ENCODE measurements at places on chromosomes 6 and 20.

DNA sequence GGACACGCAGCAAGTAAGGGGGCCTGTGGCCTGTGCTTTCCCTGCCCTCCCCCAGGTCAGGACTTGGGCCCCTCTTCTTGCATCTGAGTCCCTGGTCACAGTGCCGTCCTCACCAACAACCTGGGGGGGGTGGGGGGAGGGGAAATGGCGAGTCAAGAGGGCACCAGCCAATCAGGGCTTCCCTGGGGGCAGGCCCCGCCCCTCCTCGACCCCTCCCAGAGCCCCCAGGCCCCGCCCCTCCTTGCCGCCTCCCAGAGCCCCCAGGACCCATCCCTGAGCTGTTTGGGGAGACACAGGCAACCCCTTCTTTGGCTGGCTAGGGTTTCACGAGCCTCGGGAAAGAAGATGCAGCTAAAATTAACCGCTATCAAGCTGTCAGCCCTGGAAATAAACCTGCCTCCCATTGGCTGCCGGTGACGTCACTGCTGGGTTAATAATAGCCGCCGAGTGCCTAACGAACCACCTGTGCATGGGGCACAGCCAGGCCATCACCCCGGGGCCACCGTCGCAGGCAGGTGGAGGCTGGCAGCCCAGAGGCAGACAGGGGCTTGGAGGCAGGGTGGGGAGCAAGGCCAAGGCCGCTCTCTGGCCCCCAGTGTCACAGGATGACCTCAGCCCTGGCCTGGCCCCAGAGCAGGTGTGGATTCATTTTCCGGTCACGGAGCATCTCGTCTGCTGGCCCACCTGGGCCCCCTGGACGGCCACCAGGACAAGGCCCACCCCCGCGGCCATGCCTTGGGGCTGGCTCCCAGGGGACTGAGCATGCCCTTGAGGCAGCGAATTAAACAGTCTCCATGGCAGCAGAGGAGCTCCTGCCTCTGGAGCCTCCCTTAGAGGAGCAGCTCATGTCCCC, 3.2 kb upstream of the EEF1A2 start:
- DNase-seq: no peak

DNA sequence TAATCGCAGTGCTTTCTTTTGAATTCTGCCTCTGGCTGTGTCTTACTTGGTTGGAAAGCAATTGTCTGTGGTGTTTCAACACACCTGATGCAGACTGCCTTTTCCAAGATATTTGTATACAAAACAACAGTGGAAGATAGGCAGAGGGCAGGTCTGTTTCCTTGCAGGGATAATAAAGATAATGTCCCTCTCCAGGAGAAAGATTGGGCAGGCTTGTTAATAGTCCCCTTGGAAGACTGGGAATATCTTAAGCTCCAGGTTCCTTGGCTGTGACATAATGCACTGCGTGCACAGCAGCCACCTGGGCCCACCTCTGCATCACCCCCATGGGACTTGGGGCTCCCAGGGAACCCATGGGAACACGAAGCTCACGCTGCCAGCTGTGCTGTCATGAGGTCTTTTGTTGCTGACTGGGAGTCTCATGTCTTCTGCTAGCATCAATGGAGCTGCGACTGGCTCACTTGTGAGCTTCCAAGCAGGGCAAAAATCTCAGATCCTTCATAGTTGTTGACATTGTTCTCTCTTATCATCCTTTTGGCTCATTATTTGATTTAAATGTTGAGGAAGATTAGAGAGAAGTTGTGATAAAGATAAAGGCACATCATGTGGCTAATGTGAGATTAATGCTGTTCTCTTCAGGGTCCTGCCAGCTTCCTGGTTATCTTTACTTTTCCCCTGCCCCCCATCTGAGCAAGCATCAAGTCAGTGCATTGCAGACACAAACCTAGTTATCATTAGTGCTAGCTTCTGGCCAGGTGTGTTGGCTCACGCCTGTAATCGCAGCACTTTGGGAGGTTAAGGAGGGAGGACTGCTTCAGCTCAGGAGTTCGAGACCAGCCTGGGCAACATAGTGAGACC, 107.1 kb upstream of the ASF1A start:
- DNase-seq: no peak

DNA sequence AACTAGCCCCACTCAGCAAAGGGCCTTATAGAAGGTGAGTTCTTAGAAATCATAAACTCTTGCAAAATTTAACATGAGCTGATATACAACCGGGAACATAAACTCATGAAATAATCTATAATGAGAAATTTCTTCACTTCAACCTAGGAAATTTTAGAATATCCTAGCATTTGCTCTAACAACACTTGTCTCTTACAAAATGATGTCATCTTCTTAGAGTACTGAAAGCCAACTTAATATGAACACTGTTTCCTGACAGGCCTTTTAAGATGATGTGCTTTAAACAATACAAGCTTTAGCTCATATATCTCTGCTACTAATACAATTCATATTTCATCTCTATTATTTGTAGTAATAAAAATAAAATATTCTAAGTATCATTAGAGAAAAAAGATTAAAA, 932 bp downstream of the PACRG start:
- DNase-seq: no peak

- DNase-seq: no peak
Observed at GRCh38 chr20:3801846-3802245, 5.7 kb downstream of the CDC25B start.

DNA sequence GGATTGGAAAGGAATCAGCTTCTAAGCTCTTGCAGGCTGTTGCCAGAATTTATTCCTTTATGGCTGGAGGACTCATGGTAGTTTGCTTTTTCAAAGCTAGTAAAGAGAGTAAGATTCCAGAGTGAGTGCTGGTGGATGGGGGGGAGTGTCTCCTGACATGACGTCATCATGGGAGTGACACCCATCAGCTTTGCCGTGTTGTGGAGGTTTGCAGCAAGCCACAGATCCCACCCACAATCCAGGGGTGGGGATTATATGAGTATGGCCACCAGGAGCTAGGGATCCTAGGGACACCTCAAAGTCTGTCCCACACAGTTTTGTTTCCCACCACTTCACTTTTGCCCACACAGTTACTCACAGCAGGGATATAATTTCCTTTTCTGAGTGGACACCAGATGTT, 28.7 kb upstream of the PMEPA1 start:
- DNase-seq: no peak

- no peak for DNase-seq
Observed at GRCh38 chr6:139114746-139115145, 20.1 kb upstream of the HECA start.

DNA sequence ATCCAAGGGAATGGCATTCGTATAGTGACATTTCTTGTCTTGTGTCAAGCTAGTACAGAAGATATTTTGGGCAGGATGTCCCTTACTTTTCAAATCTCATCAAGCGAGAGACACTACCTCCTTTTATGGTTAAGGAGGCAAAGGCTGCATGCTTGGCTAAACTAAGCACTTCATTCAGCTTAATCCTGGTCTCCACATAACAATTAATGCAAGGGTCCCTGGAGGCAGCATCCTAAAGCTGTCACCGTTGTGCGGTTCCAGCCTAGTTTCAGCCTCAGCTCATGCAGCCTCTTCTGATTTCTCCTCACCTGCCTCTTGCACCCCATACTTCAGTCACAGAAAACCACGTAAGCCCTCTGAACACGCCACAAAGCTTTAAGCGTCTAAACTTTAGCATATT, 67.1 kb upstream of the SLC22A23 start:
- no peak for DNase-seq

- no peak for DNase-seq
Observed at GRCh38 chr20:22568872-22569344, 15.5 kb downstream of the FOXA2 start.

DNA sequence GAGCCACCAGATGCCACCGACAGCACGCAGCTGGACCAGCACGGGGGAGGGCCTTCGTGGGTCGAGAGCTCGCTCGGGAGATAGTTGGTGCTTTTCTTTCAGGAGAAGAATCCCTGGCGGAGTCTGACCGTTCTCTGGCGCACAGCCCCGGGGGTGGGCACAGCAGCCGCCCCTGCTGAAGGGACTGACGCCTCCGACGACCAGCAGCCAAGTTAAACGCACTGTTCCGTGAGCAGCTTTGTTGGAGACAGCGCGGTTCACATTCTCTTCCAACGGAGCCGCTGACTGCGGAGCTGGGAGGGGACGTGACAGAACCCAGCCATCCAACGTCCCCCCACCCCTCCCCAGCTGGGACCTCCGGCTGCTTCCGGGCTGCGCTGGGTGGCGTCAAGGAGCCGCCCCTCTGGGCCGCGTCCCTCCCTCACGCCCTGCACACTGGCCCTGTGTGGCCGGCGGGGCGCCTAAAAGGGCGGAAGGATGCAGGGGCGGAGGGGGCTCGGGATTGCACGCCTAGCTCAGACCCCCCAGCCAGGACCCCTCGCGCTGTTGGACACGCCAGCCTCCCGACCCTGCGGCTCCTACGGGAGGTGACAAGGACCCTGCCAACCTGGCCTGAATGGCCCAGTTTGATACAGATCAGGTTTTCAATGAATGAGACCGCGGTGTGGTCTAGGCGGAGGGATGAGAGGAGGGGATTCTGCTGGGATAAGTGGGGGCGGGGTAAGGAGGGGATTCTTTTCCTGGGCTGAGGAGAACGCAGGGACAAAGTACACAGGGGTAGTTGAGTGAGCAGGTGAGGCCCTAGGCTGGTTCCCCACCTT, 36.4 kb upstream of the KHDC1 start:
- DNase-seq: no peak

- no peak for DNase-seq
Observed at GRCh38 chr6:83132121-83132520, 60.9 kb downstream of the PGM3 start.

DNA sequence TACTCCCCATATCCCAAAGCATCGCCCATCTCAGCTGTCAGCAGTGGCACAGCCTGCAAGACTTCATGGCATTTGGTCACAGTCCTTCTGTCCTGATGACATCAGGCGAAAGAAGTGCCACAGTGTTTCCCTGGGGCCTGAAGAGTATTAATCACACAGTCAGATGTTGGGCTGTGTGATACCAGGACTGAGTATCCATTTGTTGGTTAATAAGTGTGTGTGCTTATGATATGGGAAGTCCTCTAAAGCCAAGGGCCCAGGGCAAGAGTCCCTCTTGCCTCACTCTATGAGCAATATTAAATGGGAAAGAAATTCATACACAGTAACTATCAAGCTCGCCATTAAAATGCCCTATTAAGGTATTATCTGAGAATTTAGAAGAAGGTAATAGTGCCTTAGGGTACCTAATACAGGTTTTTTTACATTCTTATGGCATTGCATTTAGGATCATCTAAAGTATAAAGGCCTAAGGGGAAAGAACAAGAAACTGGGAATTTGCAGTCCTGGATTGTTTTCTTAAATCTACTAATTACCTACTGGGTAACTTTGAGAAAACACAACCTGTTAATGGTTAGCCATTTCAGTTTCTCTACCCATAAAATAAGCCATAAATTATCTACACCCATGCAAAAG, 204.1 kb upstream of the PREP start:
- DNase-seq: peak; percentile 38

DNA sequence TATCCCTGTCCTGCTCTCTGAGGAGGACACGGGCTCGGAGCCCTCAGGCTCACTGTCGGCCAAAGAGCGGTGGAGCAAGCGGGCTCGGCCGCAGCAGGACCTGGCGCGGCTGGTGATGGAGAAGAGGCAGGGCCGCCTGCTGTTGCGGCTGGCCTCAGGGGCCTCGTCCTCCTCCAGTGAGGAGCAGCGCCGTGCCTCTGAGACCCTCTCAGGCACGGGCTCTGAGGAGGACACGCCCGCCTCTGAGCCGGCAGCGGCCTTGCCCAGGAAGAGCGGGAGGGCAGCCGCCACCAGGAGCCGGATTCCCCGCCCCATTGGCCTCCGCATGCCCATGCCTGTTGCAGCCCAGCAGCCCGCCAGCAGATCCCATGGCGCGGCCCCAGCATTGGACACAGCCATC, 14.2 kb upstream of the SLC22A7 start:
- DNase-seq: no peak

DNA sequence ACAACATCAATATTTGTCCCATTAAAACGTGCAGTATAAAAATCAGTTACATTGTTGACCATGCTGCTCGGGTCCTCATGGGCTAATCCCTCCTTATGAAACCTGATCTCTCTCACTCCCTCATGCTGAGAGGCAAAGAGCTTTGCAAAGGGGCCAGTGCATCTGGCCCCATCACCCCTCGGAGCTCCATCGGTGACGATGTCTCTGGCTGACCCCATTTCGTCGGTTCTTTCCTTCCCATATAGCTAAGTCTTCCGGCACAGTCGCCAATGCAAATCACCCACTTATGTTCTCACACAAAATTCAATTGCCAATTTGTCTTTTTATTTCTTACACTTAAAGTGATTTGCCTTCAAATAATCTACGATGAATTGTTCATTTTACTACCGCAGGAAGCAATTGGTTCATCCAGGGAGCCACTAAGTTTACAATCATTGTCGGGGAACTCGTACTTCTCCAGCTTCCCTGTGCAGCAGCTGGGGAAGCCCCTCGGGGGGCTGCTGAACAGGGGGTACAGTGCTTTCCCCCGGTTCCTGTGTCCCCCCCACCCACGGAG, 199.8 kb upstream of the CDH4 start:
- no peak for DNase-seq

DNA sequence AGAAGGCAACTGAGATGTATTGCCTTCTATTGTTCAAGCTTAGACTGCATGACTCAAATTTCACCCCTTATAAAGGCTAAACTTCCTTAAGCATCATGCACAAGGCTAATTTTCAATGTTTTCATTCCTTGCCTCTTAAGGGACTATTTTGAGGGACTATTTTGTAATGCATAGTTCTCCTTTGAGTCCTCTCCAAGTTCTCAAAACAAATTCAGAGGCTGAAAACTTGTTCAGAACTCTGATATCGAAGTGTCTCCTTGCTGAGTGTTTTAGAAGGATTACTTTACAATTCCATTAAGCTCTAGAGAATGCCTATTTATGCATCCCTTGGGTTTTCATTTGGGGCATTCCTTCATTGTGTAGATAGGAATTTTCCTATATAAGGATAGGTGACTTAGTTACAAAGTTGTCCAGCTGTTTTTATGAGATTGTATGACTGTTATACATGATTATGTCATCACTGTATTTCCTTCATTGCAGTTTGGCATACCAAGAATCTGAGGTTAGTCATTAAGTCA, 41.7 kb downstream of the COL19A1 start:
- no peak for DNase-seq

GRCh38 chr20:63911176-63911575, 16.2 kb downstream of the DNAJC5 start:
- DNase-seq: no peak

DNA sequence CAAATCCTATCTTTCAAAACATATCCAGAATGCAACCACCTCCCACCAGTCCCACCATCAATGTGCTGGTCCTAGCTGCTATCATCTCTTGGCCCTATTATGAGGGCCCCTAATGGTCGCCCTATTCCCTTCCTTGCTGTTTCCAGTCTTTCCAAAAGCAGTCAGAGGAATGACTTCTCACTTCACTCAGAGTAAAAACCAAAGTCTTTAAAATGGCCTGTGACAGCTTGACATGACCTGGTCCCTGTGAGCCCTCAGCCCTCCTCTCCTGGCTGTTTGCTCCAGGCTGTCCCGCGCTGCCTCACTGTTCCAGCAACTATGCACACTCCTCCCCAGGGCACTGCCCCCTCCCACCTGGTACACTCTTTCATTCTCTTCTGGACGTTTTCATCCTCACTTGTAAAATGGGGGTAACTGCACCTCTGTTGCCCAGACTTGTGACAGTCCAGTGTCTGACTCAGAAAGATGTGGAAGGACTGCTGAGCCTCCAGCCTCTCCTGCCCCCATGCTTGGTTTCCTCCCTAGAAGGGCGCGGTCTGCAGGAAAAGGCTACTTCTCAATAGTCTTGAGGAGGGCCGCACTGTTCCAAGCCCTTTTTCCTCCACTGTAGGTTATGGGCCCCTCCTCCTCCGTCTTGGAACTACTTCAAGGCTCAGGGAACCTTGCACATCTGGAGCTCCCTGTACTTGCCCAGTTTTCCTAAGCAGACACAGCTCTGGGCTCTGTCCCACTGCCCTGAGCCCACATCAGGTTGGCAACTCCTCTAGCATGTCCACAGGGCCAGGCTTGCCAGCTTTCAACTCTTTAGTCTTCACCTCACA, 64.7 kb downstream of the MYH7B start:
- DNase-seq: no peak

All from EL (cell line).